ENCODE measurements at places on chromosomes 6 and 20.

- DNase-seq = peak; percentile 38
Measured at GRCh38 chr20:49610691-49611538, 43.0 kb upstream of the PTGIS start.

DNA sequence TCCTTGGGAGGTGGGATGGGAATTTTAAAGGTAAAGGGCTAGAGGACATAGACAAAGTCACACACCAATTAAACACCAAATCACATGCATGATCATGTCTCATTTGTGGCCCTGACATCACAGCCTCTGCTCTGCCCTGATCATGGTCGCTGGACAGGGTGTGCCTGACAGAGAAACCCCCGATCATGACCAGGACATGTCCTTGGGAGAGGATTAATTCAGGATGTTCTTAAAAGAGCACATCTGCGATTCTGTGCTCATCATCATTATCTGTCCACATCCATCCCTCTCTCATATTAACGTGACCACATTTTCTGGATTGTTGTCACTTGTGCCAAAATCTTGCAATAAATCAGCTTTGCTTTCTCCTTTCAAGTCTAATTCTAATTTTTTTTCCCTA is 7.7 kb upstream of the PBOV1 start:
- DNase-seq = no peak

DNA sequence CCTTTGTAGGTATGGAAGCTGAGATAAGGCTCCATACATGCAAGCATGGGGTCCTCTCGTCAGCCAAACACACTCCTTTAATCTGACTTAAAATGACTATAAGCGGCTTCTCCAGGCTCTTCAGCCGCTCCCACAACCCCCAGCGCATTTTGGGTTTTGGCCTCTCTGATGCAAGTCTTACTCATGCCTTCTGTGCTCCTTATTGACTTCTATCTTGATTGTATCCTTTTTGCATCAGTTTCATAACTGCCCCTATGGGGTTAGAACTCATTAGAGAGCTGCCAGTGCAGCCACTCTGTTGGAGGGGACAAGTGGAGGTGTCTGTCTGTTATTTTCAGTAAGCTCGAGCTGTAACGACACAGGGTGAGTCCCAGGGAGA is 70.1 kb upstream of the TAB2 start:
- no peak for DNase-seq

DNA sequence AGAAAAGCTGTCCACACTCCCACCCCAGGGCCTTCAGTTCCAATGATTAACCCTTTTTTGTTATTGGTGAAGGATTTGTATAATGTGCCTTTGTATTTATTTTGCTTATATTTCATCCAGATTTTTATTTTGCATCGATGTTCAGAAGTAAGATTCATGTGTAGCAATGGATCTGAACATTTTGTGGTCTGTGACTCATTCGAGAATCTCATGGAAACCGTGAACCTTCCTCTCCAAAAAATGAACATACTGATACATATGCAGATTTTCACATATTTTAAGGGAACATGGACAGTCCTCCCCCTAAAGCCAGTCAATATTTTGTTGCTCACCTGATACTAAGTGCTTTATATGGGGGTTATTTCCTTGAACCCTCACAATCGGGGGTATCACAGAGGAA is 421.8 kb upstream of the SOX4 start:
- no peak for DNase-seq

GRCh38 chr6:7827142-7827541 is 83.4 kb downstream of the TXNDC5 start:
- DNase-seq = peak; percentile 41

- peak; percentile 43 for DNase-seq
Measured at GRCh38 chr20:62808211-62808865, 3.7 kb downstream of the OGFR start.

GRCh38 chr6:46440641-46441040 is 50.6 kb downstream of the RCAN2 start:
- no peak for DNase-seq

GRCh38 chr6:137413482-137413881 is 80.7 kb downstream of the OLIG3 start:
- no peak for DNase-seq

GRCh38 chr6:100118301-100118700 is 124.3 kb upstream of the MCHR2 start:
- DNase-seq = no peak

DNA sequence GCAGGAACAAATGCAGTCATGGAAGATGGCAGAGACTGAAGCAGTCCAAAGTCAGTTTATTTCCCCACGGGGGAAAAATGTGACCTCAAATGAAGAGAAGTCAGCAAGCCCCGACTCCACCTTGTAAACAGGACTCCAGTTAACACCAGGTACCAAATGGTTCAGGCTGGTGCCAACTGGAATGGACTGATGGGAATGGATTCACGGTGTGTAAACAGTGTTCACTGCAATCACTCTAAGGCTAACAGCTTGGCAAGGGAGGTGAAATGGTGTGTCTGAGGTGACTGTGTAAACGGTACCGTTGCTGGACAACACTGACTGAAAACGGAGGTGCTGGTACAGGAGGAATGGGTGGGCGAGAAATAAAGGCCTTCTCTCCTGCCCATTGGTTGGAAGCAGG is 12.0 kb downstream of the PLAGL2 start:
- no peak for DNase-seq

- no peak for DNase-seq
Measured at GRCh38 chr6:159897603-159898002, 6.8 kb downstream of the MAS1 start.

GRCh38 chr20:50304501-50304856 is 113.8 kb downstream of the CEBPB start:
- peak; percentile 94 for DNase-seq

- DNase-seq = peak; percentile 59
Measured at GRCh38 chr20:36754656-36755222, 8.8 kb upstream of the NDRG3 start.

DNA sequence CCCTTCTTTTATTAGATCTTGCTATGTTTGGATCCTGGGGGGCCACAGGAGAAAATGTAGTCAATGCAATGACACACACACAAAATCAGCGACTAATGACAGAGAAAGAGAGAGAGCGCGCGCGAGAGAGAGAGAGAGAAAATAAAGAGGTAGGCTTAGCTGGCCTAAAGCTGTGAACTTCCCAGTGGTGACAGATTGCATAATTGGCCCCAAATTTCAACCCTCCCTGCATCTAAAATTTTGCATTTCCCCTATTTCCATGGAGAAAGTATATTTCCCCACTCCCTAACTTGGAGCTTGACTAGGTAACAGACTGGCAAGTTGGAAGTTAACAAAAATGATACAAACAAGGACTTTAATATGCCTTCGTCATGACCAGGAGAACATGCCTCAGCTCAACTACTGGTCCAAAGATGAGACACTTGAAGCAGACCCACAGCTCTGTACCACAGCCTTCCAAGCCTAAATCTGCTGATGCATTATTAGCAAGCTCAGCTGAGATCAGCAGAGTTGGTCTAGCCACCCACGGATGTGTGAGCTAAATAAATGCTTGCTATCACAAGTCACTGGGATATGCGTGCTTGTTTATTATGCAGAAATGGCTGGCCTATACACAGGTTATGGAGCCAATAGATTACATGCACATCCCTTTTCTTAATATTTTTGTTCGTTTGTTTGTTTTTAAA is 118.1 kb upstream of the PRDM1 start:
- DNase-seq = no peak

DNA sequence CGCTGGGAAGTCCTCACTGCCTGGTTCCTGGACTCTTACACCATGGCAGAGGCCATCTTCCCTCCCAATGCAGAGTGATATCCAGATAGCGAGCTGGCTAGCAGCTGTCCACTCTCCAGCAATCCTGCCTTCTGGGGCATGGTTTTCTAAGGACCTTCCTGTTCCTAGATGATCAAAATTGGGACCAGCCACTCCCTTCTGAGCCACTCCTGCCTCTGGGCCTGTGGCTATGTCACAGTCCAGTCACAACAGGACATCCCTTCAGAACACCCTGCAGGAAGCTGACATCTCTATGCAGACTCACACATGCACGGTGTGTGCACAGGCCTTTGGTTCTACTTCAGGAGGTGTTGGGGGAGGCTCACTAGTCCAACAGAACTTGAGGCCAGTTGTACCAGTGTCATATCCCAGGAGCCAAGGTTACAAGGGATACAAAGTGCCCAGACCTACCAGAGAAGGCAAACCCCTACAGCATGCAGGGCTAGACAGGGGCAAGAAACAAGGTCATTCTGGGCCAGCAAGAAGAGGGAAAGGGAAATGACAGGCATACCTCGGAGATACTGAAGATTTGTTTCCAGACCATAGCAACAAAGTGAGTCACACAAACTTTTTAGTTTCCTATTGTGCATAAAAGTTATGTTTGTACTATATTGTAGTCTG is 2.7 kb upstream of the MCCD1 start:
- peak; percentile 43 for DNase-seq

DNA sequence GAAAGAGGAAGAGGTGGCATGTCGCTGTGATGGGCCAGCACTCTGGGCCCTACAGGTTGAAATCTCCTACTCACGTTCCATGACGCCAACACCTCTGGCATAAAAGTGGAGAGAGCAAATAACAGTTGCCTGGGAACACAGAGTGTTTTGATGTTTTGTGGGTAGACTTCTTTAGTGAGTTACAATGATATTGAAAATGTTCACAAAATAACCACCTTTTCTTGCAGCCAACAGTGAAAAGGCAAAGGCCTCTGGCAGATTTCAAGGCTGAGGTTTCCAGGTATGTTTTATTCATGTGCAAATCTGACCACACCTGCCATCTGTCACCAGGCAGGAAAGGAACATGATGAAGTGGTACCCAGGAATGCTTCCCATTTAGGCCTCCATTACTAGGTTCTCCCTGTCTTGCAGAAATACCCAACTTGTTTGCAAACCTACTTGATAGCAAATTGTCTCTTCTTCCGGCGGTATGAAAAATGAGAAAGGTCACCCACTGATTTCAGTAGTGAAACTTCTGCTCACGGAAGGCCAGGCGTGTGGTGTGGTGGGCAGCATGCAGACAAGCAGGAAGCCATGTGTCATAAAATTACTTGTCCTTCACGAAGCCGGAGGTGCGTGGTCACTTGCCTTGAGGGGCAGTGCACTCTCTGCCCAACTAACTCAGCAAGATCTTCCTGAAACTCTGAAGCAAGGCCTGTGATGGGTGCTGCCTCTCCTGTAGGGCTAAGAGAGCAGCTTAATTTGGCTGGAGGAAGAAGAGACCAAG is 299.1 kb upstream of the PRDM1 start:
- DNase-seq = no peak

- DNase-seq = no peak
Measured at GRCh38 chr6:29945281-29945820, 3.0 kb downstream of the HLA-A start.

- DNase-seq = peak; percentile 30
Measured at GRCh38 chr6:43639984-43640800, 4.6 kb downstream of the MAD2L1BP start.

- DNase-seq = no peak
Measured at GRCh38 chr6:56660381-56660730, 17.7 kb upstream of the DST start.

GRCh38 chr6:166381733-166382499 is 824 bp downstream of the MPC1 start:
- peak; percentile 32 for DNase-seq

DNA sequence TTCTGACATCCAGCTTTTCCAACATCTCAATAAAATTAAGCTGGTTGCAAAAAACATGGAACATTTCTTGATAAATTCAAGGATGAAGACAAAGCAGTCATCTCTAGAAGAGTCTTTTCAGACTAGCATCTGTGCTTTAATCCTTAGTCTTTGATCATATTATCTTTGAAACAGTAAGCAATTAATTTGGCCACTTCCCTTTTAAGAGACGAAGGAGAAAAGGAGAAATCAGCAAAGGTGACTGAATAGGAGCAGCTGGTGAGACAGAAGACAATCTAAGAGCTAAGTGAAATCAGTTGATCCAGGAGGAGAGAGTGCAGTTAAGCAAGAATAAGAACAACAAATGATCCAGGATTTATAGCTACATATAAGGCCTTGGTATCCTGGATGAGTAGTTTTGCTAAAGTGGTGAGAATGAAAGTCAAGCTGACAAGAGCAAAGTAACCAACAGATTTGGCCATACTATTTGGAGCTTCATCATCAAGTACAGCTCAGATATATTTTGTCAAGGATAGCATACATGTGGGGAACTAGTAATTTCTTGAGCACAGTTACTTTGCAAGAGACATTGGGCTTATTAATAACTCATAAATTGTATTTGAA is 215.5 kb downstream of the ADGB start:
- peak; percentile 14 for DNase-seq

Measured in fibroblast of skin of right quadriceps (primary cell).